Peyer's patch (tissue), 4 donors: ENCODE measurements at places on chromosomes 5 and 9.

DNA sequence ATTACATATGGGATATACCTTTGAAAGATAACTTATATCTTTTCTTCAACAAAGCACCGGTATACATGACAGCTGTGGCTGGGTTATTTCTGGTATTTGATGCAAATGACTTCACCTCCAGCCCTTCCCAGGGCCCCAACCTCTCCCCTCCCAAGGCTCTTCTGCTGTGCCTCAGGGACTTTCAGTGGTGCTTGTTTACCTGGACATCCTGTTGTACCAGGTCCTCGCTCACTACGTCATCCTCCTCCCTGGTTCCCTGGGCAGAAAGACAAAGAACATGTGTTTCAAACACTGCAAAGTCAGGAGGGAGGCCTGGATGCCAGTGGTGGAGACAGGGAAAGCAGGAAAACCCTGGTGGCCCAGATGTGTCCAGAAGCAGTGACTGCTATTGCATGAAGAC lies 23.4 kb downstream of the ANXA6 start:
- DNase-seq, result no peak

DNA sequence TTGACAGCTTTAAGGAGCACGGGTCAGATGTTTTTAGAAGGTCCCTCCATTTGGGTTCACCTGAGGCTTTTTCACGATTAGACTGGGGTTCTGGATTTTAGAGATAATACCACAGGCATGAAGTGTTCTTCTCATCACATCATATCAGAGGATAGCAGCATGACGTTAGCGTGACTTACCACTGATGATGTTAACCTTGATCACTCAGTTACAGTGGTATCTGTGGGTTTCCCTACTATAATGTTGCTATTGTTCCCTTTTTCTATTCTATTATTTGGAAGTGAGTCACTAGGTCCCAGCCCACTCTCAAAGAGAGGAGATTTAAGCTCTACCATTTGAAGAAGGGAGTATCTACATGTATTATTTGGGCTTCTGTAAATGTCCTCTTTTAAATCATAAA lies 300.0 kb downstream of the MAST4 start:
- no peak for DNase-seq

DNA sequence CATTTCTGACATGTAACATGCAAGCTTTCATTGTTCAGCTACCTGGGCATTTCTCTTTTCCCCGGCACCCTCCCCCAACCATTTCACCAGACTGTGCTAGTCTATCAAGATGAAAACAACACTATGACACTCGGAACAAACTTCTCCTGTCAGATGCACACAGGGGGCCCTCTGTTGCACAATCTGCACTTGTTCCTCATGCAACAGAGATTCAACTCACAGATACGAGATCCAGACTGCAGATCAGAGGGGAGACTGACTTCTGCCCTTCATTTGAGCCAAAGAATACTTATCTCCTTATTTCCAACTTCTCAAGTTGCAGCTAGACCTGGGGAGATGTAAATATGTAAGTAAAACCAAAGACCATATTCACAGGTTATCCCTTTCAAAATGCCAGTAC lies 15.7 kb upstream of the FST start:
- DNase-seq, result no peak

GRCh38 chr5:85670417-85670816 lies 947.3 kb upstream of the COX7C start:
- DNase-seq, result no peak

DNA sequence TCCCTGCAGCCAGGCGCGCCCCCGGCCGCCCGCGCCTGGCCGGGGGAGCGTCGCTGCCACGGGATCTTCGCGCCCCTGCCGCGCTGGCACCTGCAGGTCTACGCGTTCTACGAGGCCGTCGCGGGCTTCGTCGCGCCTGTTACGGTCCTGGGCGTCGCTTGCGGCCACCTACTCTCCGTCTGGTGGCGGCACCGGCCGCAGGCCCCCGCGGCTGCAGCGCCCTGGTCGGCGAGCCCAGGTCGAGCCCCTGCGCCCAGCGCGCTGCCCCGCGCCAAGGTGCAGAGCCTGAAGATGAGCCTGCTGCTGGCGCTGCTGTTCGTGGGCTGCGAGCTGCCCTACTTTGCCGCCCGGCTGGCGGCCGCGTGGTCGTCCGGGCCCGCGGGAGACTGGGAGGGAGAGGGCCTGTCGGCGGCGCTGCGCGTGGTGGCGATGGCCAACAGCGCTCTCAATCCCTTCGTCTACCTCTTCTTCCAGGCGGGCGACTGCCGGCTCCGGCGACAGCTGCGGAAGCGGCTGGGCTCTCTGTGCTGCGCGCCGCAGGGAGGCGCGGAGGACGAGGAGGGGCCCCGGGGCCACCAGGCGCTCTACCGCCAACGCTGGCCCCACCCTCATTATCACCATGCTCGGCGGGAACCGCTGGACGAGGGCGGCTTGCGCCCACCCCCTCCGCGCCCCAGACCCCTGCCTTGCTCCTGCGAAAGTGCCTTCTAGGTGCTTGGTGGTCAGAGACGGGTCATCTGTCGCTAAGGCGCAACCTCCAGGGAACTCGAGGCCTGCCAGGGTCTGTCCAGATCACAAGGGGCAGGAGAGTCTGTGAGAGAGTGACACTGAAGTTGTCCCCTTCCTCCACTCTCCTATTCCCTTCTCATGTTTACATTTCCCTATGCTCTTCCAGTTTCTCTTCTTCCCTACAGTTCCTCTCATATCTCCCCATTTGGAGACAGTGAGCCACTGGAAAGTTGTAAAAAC lies 1.3 kb downstream of the GPR150 start:
- no peak for DNase-seq

GRCh38 chr5:72476721-72477120 lies 30.5 kb downstream of the ZNF366 start:
- no peak for DNase-seq

- DNase-seq, result no peak
Observed at GRCh38 chr5:163339148-163339547, 98.2 kb upstream of the CCNG1 start.

- no peak for DNase-seq
Observed at GRCh38 chr9:95030920-95031642, 286.4 kb downstream of the FANCC start.

DNA sequence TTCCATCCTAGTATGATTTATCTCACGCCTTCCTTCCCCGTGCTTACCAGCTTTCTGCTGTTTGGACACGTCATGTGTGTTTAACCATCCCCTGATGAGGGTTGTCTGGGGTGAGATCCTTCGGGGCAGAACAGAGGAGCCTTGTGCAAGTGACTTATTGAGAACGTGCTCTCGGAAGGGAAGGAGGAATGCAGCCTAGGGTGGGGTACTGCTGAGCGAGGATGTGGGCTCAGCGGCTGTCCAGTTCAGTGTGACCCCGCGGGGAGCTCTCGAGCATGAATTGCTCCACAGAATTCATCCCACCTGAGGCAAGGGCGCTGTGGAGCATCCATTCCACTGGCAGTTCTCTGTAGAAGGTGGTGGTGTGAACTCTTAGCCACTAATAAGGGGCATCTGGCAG lies 4.0 kb downstream of the MYOZ3 start:
- DNase-seq, result peak; percentile 26

- no peak for DNase-seq
Observed at GRCh38 chr9:97394881-97395280, 17.0 kb upstream of the TDRD7 start.

DNA sequence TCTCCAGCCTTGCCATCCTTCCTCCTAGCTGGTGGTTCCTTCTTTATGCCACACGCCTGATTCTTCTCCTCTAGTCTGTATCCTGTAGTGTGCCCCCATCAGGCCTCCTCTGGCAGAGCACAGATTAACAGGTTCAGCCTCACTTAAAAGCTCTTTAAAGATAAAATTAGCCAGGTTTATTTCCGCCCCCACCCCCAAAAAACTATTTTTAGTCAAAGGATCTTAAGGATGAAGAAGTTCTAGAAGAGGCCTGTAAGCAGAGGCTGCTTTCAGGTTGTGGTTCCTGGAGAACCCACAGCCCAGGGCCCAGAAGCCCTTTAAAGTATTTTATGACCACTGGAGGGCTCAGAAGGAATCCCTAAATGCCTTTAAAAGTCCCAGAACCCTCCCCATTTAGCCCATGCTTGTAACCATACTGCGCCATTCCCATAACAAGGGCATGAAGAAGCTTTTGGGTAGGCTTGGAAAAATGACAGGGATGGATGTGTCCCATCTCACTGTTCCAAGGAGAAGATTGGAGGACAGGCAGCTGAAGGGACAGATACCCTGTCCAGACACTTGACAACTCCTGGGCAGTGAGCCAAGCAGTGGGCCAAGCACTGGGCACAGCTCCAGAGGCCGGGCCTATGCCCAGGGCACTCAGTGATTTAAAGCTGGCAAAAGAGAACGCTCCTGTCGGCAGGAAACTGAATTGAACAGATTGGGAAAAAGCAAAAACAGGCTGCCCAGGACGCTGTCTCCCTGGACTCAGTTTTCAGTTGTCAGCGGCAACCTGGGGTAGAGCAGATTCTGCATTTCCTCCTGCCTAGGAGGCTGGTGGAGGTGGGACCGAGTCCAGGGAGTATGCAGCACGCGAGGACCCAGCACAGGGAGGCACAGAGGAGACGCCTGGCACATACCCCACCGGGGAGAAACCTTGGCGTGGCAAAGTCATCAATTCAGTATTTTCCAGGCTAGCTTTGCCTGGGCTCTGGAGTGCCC lies 106.3 kb upstream of the SSBP2 start:
- no peak for DNase-seq

DNA sequence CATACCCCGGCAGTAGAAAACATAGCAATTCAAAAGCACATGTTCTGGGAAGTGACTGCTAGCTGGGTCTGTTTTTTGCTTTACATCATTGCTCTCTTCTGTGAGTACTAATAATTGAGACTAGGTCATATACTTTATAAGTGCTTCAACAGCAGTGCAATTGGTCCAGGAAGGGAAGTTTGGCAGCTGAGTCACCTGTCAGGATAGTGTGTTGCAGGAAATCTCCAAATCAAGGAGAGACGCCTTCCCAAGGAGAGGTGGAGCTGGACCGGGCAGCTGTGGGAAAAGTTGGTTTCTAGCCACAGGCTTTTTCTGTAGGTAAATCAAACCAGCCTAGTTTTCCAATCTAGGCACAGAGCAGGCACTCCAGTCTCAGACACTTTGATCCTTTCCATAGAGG lies 330.1 kb downstream of the ENC1 start:
- no peak for DNase-seq

GRCh38 chr9:113355040-113355596 lies 5.8 kb downstream of the BSPRY start:
- DNase-seq, result no peak

DNA sequence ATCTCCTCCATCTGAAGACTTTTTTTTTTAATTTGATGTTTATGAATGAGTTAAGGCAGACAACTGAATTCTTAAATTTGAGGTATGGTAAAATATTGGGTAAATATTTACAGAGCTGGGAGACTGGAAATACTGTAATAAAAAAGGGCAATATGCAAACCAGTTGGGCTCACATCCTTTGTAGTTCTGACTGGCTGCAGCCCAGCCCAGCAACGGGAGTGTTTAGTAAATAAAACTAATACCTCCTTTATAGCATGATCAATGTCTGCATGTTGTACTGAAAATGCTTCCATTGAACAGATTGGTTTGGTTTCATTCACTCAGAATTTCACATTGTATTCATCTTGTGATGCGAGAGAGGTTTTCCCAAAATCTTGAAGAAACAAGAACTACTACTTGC lies 365.0 kb downstream of the DMRT2 start:
- DNase-seq, result no peak

DNA sequence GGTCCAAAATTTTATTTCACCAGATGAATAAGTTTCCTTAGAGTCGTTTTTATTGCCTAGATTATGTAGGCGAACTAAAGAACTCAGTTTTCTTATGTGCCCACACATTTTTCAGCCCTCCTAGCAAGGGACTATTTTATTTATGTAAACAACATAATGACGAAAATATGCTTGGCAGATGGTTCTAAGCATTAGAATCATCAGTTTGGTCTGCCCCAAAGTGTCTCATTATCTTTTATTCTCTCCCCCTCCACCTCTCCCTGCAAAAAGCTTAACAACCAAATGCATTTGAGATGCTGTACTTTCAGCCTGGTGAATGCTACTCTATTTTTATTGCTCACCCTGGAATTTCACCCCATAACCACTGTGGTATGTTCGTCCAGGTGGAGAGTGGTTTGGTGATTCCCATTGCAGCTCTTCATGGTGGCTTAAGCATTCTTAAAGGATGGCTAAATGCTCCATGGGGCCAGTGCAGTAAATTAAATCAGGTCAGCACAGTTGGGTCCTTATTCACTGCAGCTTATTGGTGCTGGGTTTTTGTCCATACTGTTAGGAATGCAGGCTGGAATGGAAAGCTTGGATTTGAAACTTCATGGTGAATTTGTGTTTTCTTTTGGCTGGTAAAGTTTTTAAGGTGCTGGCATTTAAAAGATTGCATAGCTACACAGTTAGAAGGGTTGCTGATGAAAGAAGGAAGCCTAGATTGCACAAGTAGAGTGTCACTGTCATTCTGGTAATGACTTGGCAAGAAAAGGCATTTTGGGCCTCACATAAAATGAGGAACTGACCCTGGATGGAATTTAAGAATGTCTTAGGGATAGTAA lies 39.2 kb downstream of the TLE4 start:
- DNase-seq, result no peak

DNA sequence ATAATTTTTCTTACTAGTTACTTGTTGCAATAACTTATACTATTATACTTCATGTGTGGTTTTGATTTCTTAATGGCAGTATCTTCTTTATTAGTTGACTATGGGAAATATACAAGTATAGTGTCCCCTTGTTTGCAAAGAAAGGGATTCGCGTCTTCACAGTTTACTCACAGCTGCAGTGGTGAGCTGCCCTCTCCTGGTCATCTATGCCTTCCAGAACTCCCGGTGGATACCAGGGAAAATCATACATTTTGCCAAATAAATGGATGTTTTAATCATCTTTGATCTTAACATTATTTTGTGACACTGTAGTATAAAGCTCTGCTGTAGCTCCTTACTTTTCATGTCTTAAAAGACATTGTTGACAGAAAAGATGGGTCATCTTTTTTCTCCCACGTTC lies 142.0 kb downstream of the ZCCHC7 start:
- no peak for DNase-seq

DNA sequence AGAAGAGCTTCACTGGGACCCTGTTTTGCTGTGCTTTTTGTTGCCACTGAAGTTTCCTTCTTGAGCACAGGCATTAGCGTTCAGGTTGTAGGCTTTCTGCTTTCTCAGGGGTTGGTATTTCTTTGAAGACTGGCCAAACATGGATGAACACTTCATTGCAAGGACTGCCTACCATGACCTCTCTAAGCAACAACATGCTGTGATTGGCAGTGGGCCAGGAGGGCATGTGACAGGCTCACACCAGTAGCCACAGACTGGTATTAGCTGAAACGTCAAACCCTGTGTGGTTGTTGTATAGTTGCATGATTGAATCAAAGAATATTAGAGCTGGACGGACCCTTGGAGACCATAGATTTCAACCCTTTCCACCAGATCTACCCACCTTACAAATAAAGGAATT lies 20.0 kb upstream of the MLANA start:
- no peak for DNase-seq

- DNase-seq, result no peak
Observed at GRCh38 chr5:143372187-143372829, 31.2 kb downstream of the NR3C1 start.

- DNase-seq, result peak; percentile 80
Observed at GRCh38 chr5:88680253-88681132, 202.5 kb downstream of the MEF2C start.

GRCh38 chr5:52015760-52016159 lies 632.5 kb downstream of the ISL1 start:
- no peak for DNase-seq
